ENCODE measurements at places on chromosomes 2 and 18.

DNA sequence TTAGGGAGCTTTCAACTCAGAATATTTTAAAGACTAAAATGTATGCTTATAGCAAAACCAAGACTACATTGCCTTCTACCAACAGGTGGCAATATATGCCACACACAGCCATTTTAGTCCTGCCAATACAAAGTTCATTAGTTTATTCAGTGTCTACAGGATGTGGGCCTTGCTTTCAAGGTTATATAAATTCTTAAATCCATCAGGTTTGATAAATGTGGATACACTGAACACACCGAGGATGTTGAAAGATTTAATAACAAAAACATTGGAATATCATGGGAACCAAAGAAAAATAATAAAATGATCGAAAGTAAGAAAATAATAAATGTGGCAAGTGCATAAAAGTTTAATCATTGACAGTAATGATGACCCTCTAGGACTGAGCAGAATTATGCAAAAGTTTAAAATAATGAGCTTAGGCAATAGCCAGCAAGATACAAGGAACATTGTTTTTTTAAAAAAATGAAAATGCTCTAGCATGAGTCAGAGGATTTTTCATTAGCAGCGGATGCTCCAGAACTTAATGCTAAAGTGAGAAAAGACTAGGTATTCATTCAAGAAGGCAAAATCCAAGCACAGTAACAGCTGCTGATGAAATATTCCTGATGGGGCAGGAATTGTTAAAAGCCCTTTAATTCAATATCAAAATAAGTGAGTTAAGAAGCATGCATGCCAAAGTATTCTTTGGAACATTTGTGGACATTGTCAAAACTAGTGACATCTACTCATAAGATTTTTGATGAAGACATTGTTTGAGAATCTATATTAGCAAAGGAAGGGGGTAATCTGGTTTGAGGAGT, 14.2 kb downstream of the SCN9A start:
- DNase-seq, result peak; percentile 41

- DNase-seq, result no peak
Observed at GRCh38 chr2:129400826-129401225, 578.6 kb upstream of the RAB6C start.

DNA sequence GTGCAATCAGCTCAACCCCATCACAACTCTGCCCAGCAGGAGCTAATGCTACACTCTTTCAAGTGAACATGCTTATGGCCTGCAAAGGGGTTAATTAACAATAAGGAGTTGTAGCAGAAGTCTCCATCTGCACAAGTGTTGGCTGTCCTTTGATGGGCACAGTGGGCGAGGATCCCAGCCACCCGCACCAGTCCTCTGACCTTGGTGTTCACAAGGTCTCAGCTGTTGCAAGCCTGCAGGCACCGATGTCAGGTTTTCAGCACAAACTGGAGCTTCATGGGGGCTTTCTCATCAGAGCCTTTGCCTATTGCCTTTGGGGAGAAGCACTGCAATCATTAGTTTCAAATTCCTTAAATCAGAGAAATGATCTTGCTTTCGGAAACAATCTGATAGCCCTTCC, 60.9 kb upstream of the TMEM178A start:
- DNase-seq, result no peak

- no peak for DNase-seq
Observed at GRCh38 chr18:74521068-74521725, 13.1 kb upstream of the CNDP1 start.

All from erythroblast (primary cell).